ENCODE measurements at places on chromosomes 12 and 14.

DNA sequence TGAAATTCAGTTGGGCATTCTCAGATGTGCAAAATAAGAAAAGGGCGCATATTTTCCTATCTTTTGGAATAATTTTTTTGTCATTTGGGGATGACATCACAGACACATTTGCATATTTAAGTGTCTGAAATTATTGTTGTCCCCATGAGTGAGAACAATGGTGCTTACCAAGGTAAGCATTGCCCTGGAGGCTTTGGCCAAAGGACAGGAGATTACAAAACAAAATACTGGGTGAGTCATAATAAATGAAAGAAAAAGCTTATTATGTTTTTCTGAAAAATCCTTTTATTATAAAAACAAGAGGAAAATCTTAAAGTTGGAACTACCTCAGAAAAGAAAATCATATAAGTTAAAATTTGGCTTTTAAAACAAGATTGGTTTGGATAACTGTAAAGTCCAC is 254.9 kb downstream of the BTG1 start:
- no peak for DNase-seq

GRCh38 chr12:57590864-57591781 is at the start of gene PIP4K2C:
TSS of gene PIP4K2C (plus strand) at chr12:57591192. CDS start at chr12:57591290, 98 bp downstream.
- peak; percentile 91 for DNase-seq

- DNase-seq: no peak
These were observed 40.5 kb downstream of the DUSP6 start for GRCh38 chr12:89311703-89312293.

- DNase-seq: no peak
These were observed 91.8 kb upstream of the TMEM260 start for GRCh38 chr14:56487761-56488160.

- DNase-seq: no peak
These were observed 31.9 kb downstream of the VRTN start for GRCh38 chr14:74380172-74380571.

- DNase-seq: peak; percentile 90
These were observed 7.3 kb downstream of the IL31 start for GRCh38 chr12:122166422-122167349.
